ENCODE measurements at places on chromosomes 4 and X.

GRCh38 chrX:51461053-51462044, 35.0 kb downstream of the NUDT11 start:
- peak; percentile 12 for DNase-seq

GRCh38 chrX:54808109-54808604, 612 bp downstream of the MAGED2 start:
- peak; percentile 32 for DNase-seq

DNA sequence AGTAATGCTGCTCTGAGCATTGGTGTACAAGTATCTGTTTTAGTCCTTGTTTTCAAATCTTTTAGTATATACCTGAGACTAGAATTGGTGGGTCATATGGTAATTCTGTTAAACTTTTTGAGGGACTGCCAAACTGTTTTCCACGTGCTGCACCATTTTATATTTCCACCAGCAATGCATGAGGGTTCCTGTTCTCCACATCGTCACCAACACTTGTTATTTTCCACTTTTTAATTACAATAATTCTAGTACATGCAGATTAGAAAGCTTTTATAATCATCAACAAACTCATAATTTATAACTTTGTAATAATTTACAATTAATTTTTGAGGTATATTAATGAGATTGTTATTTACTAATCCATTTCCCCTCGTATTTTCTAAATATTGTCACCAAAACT, 79.4 kb downstream of the CEP135 start:
- DNase-seq = no peak

GRCh38 chr4:53507671-53508286, 83.5 kb downstream of the LNX1 start:
- DNase-seq = no peak

DNA sequence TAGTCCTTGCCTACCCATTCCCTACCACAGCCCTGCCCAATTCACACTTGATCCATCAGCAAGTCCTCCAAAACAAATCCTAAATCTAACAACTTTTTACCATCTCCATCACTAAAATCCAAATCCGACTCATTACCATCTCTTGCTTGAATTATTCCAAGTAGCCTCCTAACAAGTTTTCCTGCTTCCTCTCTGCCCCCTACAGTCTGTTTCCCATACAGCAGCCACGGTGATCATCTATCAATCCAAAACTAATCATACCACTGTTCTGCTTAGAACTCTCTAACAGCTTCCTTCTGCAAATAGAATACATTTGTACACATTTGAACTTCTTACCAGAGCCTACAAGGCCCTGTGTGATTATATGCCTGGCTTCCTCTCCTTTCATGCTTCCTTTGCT, 133.0 kb downstream of the SHROOM4 start:
- DNase-seq = peak; percentile 1

DNA sequence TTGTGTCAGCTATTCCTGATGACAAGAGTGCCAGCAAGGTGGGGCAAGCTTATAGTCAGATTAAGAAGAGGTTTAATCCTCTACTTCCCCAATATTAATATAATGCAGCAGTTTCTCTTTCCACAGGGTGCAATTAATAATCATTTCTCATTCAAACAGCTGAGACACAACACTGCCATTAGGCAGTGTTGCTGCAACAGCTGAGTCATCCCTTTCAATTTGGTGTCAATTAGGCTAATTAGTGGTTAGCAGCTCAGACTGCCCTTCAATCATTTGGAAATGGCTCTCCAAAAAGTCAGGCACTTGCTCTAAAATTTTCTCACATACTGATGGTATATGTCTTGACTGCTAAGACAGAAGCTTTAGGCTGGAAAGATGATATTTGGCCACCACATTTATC, 265.7 kb upstream of the FAM241A start:
- no peak for DNase-seq

DNA sequence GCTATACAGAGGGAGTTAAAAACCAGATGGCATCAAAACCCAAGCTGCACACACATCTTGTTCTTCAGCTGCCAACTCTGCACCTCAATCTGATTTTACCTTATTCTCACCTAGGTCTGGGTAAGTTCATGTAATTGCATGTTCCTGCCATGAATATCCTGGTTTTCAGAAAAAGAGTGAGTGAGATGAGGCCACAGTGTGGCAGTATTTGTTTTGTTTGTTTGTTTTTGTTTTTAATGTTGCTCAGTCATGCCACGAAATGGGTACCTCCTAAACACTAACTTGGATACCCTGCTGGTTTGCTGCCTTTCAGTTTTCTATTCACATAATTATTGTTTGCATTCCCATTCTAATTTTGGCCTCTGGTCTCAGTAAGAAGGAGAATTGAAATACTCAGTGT, 22.5 kb downstream of the TMEM164 start:
- no peak for DNase-seq

- no peak for DNase-seq
These were observed 34.9 kb upstream of the ASB12 start for GRCh38 chrX:64265265-64265664.

- DNase-seq = no peak
These were observed 840.6 kb downstream of the NLGN4X start for GRCh38 chrX:5388087-5388486.

GRCh38 chr4:7190691-7191545, 1.4 kb upstream of the SORCS2 start:
- no peak for DNase-seq

DNA sequence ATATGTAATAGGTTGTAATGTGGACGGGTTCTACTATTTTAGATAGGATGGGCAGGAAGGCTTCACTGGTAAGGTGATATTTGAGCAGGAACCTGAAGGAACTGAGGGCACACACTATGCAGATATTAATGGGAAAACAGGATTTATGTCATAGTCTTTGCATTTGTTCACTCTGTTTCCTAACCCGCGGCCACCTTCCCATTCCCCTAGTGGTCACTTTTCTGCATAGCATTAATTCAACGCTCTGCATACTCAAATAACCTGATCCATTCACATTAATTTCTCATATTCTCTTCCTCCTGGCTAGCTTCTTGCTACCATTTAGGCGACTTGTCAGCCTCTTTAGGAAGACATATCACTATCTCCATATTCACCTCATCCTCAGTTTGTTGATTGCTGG, 61.5 kb downstream of the GSPT2 start:
- DNase-seq = peak; percentile 9

GRCh38 chrX:63929608-63930007, 144.6 kb upstream of the ARHGEF9 start:
- no peak for DNase-seq

GRCh38 chr4:14059006-14059405, 431.5 kb upstream of the BOD1L1 start:
- DNase-seq = no peak

DNA sequence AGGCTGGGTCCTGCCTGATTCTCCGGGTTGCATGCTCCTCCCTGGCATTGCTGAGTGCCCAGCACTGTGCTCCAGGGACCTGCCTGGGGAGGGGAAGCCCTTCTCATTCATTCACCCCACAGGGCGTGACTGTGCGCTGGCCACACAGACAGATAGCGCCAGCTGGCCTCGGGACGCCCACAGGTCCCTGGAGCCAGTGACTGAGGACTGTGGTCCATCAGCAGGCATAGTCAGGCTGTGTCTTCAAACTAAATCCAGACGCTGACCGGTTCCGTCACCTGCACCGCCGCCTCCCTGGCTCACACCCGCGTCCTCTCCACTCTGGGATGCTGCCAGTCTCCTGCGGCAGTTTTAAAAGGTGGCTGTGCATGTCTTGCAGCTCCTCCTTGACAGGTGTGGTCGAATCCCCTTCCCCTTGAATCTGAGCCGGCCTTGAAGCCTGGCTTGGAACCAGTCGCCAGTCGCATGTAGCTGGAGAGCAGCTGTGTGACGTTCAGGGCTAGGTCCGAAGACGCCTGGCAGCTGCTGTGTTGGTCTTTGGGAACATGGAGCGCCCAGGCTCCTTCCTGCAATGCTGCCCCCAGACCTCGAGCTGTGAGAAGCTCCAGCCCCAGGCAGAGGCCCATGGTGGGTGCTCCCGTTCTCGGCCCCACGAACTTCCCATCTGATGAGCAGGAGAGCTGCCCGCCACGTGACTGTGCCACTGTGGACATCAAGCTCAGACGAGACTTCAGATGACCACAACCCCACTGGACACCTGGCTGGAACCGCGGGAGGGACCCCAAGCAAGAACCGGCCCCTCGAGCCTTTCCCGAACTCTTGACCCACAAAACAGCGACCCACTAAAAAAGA, 94.1 kb downstream of the ADRA2C start:
- no peak for DNase-seq

DNA sequence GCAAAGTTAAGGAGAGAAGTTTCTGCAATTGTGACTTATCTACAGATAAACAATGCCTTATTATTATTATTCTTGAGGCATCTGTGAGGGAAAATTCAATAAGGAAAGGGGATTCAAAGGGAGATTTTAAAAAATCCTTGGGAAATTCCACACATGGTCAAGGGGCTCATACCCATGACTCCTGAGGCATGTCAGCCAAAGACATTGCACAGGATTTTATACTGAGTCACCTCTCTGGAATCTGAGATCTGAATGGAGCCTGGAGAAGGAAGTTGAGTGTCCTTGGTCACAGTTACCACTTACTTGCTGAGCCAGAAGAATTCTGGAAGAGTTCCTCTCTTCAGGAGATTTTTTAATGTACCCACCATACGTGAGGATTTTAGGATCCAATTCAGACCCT, 14.4 kb upstream of the CXCL8 start:
- DNase-seq = peak; percentile 75

- DNase-seq = no peak
These were observed 94.9 kb downstream of the NXF2 start for GRCh38 chrX:102341867-102342266.

DNA sequence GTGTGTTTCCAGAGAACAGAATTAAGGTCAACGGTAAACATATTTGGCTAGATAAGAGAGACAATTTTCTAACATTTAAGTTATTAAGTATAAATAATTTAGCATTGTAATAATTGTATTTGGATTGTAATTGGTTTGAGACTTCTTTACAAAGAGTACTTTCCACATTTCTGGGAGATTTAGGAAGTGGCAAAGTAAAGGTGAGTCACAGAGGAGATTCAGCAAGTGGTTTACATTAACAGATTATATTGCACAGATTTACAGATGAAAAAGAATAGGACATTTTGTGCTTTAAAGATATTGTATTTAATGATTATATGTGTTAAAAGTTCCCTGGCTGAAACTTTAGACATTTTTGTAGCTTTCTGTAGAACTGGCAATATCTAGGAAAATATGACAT, 584.4 kb upstream of the AADAT start:
- no peak for DNase-seq

- no peak for DNase-seq
These were observed 134.1 kb upstream of the MAMLD1 start for GRCh38 chrX:150229030-150229429.

- DNase-seq = peak; percentile 74
These were observed 6.0 kb downstream of the FRG2 start for GRCh38 chr4:190020790-190021717.

DNA sequence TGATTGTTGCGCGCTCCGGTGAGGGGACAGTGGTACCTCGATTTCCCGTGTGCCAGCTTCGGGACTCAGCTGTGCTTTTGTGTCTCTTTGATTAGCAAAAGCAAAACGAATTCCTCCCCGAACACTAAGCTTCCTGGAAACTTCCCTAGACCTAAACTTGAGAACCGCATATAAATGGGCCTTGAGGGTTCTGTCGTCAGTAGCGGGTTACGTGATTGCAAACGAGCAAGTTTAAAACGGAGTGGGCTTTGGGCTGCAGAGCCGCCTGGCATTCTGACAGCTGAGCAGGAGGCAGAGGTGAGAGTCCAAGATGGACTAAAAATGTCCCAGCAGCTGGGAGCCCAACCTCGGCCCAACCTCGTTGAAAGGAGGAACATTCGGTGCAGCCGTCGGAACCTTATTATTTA, 1.2 kb upstream of the TAPT1 start:
- DNase-seq = no peak

DNA sequence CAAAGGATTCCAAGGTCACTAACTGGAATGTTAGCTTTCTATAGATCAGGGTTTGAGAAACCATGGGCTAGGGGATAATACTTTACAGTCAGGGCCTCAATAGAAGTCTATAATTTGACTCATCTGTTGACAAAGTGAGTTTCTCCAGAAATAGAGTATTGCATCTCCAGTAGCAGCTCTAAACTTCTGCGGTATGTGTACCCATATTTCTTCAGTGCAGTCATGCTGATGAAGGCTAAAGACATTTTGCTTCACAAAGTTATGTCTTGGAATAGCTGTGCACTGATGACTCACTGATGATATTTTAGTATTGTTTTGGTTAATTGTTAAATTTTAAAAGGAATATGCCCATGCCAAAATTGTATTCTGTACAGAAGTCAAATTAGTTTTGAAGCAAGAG, 464.9 kb upstream of the AMOT start:
- no peak for DNase-seq

DNA sequence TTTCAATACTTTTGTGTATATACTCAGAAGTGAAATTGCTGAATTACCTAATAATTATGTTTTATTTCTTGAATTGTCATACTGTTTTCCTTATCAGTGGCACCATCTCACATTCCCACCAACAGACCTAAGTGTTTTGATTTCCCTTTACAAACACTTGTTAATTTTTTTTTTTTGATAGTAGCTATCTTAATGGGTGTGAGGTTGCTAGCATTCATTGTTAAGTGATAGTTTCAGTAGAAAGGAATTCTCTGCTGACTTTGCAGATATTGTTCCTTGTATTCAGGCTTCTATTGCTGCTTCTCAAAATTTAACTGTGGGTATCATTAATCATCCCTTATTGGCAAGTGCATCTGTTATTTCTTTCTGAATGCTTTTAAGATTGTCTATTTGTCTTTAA, 927.5 kb upstream of the SLIT2 start:
- no peak for DNase-seq

DNA sequence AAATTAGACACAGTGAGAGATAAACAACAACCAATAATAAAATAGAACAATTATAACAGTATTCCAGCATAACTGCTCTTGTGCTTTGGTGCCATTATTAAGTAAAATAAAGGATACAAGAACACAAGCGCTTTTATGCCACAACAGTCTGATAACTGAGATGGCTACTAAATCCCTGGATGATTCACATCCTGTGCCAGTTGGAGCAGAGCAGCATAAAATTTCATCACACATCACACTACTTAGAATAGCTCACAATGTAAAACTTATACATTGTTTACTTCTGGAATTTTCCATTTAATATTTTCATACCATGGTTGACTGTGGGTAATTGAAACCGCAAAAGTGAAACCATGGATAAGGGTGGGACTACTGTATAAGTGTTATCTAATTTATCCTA, 399.9 kb upstream of the CNKSR2 start:
- no peak for DNase-seq

GRCh38 chrX:25519258-25519657, 503.5 kb upstream of the ARX start:
- no peak for DNase-seq

- DNase-seq = no peak
These were observed 23.6 kb upstream of the SPON2 start for GRCh38 chr4:1195891-1196401.

GRCh38 chrX:123358457-123358856, 174.4 kb downstream of the GRIA3 start:
- no peak for DNase-seq

GRCh38 chr4:7734651-7735260, 204.9 kb downstream of the AFAP1 start:
- no peak for DNase-seq

DNA sequence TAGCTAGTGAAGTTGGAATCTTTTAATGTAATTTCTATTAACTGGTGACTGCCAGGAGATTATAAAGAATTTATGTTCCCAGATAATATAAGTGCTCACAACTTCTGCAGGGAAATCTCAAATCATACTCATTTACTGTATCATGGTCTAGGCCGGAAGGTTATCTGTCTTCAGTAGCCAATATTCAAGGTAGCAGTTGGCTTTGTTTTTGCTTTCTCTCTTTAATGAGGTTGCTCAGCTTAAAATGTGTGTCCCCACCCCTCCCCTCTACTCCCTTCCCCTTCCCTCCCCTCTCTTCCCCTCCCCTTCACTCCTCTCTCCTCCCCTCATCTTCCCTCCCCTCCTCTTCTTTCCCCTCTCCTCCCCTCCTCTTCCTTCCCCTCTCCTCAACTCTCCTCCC, 117.6 kb downstream of the HPGD start:
- DNase-seq = no peak
